Activated CD8-positive, alpha-beta memory T cell treated with anti-CD3 and anti-CD28 coated beads for 48 hours (primary cell): ENCODE measurements at places on chromosomes 1 and 21.

- DNase-seq, result no peak
Measured at GRCh38 chr21:26099610-26100219, 70.9 kb downstream of the APP start.

- DNase-seq, result peak; percentile 47
Measured at GRCh38 chr1:100941098-100941527, 45.2 kb downstream of the SLC30A7 start.

DNA sequence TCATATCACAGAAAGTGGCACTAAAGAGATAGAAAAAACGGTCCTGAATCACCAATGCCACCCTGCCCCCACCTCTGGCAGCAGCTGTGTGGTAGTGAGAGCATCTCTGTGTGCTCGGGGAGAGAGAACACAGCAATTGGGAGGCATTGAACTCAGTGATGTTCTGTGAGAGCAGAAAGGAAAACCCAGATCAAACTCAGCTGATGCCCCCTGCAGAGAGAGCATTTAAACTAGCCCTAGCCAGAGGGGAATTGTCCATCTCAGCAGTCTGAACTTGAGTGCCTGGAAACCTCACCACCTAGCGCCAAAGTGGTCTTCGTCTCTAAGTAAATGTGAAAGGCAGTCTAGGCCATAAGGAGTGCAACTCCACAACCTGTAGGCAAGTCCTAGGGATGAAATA is 21.3 kb downstream of the SLC44A5 start:
- no peak for DNase-seq

DNA sequence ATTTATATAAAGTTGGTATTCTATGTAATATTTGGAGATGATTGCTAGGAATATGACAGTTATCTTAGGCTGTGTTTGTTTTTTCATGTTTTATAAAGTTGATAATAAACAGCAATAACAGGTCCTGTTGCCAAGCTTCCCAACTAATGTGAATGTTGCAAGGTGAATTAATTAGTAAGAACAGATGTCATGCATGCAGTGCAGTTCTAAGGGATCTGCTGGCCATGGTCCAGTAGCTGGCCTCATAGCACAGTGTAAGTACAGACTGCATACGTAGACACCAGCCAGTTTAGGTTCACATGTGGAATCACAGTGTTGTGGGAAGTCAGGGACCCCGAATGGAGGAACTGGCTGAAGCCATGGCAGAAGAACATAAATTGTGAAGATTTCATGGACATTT is 478.2 kb downstream of the NEGR1 start:
- DNase-seq, result no peak

- no peak for DNase-seq
Measured at GRCh38 chr1:209241487-209241886, 342.0 kb upstream of the CAMK1G start.

DNA sequence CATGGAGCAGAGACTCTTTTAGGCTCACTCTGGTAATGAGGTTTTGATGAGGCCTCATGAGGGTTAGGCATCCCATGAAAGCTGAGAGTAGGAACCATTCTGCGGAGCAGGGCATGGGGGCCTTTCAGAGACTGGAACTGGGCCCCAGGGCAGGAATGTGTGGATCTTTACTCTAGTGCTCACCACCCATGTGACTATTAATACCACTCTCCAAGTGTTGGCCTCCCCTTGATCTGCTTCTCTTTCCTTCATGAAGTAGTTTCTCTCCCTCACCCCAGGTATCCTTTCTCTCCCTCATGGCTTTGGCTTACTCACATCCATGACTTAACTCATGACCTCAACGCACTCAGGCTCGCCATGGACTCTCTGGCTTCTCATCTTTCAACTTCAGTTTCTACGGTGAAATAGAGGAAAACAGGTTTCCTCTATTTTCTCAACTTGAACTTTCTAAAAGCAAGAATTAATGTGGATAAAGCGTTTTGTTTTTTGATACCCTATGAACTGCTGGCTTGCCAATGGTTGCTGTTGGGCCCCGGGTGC is 50.5 kb upstream of the GADD45A start:
- DNase-seq, result no peak

GRCh38 chr1:76862447-76862846 is 4.8 kb upstream of the ST6GALNAC5 start:
- no peak for DNase-seq

- DNase-seq, result no peak
Measured at GRCh38 chr1:78003882-78004718, 639 bp upstream of the DNAJB4 start.

- DNase-seq, result no peak
Measured at GRCh38 chr1:109762039-109762585, 1.6 kb downstream of the EPS8L3 start.

- no peak for DNase-seq
Measured at GRCh38 chr1:58003988-58004387, 542.5 kb downstream of the OMA1 start.

DNA sequence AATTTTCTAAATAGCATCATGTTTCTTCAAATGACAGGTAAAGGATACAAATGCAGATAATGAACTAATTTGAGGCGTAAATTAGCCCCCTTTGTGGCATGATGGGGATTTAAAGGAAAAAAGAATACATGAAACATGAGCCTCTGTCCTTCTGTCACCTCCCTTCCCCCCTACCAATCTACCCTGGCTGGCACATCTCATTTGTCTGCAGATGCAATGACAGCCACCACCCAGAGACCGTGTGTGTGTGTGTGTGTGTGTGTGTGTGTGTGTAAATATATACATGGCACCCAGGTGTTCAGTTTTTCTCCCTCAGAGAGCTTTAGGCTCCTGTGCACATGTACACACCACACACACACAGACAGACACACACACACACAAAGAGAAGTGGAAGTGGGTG is 451.1 kb downstream of the RWDD3 start:
- DNase-seq, result no peak

GRCh38 chr1:117271959-117272358 is 61.2 kb upstream of the VTCN1 start:
- no peak for DNase-seq

GRCh38 chr1:157247005-157247763 is 109.0 kb upstream of the ETV3 start:
- no peak for DNase-seq

DNA sequence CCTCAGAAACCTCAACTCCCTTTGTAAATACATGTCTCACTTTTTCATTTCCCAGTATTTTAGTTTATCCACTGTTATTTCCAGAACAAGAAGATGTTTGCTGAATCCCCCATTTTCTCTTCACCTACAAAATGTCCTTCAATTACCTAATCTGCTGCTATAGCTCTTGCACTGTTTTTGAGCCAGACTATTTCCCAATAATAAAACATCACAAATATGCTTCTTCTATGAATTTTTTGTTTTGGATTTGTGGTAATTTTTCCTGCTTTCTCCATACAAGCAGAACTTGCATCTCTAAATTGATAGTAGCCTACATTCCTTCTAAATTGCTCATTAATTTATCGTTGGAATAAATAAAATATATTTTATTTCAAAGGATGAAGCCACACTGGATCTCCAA is 199.6 kb upstream of the C1orf87 start:
- DNase-seq, result no peak

DNA sequence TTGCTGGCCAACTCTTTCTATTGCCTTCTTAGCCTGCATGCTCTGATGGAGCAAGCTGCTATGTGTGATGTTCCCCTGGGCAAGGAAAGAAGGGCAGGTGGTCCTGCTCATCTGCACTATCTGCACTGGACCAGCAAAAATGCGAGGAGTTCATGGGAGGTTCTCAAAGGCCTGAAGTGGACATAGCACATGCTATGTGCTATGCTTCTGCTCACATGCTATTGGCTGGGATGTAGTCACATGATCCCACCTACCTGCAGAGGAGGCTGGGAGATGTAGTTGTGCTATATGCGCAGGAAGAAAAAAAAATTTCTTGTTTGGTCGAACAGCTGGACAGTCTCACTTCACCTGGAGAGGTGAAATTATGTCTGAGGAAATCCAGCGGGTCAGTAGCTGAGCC is 587.7 kb downstream of the MATN1 start:
- no peak for DNase-seq

DNA sequence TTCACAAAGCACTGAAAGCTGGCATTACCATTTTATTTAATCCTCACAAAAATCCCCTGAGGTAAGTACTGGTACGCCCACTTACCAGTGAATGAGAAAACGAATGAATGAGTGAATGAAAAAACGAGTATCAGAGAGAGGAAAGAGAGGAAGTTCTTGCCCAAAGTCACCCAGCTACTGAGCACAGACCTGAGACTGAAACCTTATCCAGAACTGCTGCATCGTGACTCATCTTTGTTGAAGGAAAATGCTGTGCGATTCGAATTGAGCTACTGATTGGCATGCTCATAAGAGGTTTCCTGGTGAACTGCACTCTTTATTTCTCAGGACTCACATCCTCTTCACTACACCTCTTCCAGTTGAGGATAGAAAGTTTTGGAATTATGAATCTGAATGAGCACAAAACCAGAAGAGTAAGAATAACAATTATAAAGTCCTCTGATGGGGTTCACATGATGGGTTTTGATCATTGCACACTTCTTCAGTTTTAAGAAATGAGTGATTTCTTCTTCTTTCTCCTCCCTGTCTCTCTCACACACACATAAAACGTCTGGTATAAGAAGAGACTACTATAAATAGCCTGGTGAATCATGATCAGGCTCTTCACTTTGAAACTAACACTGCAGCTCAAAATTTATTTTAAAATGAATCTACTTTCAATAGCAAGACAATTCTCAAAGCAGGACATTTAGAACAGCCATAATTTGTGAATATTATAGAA is 32.1 kb downstream of the IL12RB2 start:
- DNase-seq, result no peak

DNA sequence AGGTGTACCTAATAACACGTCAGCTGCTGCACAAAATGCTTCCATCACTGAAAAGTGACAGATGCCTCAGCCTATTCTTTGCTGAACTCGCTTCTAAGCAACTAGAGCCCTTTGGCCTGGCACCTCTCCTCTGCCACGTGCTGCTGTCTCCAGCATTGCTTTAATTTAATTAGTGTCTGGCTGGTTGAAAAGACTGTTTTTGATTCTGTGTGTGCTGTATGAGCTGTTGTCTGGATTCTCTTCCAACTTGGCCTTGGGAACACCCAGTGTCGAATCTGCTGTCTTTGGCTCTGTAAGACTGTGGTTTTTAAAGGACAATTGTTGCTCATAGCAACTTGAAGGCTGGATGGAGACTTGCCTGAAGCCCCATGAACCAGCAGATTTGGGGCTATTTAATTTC is 109.5 kb downstream of the PSMG1 start:
- DNase-seq, result no peak

GRCh38 chr1:177384461-177384860 is 213.7 kb downstream of the BRINP2 start:
- DNase-seq, result no peak

DNA sequence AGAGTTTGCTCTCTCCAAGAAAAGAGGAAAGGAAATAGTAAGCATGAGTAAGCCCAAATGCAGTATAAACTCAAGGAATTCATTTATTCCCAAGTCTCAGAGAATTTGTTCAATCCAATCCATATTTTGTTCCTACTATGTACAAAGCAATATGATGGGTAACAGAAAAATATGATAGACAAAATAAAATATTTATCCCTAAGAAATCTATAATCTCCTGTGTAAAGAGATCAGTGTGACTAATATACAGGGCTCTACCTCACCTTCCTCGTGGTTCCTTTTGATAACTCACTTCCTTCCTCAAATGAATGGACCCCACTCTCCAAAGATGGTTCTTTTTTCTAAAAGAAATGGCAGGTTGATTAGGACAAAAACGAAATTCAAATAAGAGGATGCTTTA is 7.6 kb downstream of the CLSPN start:
- no peak for DNase-seq

- DNase-seq, result no peak
Measured at GRCh38 chr21:14629461-14629860, 83.3 kb upstream of the SAMSN1 start.

GRCh38 chr1:214991691-214992315 is 90.7 kb upstream of the KCNK2 start:
- no peak for DNase-seq

DNA sequence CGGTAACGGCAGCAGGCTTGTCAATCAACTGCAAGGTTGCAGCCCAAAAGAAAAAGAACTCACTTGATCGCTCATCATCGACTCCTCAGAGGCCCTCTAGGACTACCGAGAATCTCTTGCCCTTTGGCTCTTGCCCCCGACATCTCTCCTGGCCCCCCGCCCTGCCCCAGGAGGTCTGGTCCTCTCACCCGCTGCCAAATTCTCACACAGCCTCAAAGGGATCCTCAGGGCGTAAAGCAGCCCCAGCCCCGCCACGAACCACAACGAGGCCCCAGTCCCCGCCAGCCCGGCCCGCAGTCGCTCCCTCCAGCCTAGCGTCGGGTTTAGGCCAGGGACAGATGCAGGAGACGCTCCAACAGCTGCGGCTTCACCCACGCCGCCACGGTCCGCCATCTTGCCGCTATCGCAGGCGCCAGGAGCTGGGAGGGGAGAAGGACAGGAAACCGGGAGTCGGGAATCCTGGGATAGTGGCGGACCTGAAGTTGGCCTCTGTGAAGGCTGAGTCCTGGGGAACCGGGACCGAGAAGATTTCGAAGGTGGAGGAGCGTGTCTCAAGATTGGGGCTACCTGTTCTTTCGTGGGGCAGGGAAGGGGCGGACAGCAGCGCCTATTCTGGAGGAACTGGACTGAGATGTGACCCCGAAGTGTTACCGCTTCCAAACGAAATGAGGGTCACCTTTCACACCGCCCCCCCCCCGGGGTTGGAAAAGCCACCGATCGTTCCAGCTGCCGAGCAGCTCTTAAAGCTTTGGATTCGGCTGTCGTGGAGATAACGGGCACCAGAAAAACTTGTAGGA is at the start of gene ST7L:
Gene ST7L, minus strand, starts transcription at position 421 of the 797 bp plus-strand sequence. Its CDS starts 28 bp downstream, at position 393.
- peak; percentile 51 for DNase-seq

DNA sequence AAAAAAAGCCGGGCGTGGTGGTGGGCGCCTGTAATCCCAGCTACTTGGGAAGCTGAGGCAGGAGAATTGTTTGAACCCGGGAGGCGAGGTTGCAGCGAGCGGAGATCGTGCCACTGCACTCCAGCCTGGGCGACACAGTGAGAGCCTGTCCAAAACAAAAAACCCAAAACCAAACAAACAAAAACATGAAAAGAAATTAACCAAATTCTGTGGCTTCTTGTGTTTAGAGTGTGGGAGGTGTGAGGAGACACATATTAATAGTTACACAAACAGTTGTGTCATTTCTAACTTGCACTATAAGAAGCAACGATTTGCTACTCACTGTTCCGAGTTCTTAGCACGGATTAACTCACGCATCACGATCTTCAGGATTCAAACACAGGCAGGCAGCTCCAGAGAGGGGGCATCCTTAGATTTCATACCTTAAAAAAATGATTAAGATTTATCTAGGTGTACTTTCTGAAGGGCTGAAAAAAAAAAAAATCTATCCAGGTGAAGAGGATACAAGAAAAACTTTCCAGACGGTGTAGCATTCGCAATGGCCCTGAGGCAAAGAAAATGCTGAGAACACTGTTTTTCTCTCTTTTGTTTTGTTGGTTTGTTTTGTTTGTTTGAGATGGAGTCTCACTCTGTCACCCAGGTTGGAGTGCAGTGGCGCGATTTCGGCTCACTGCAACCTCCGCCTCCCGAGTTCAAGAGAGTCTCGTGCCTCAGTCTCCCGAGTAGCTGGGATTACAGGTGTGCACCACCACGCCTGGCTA is 713 bp upstream of the HMGCL start:
- DNase-seq, result no peak

GRCh38 chr1:200330741-200331428 is 79.0 kb downstream of the ZNF281 start:
- no peak for DNase-seq
